Astrocyte of the spinal cord (primary cell): ENCODE measurements at places on chromosomes 3 and 15.

- DNase-seq: no peak
Measured at GRCh38 chr3:67619991-67620390, 34.4 kb downstream of the SUCLG2 start.

- DNase-seq: no peak
Measured at GRCh38 chr15:90142216-90143165, 40.2 kb upstream of the IDH2 start.

GRCh38 chr15:55283379-55284147 is 6.0 kb downstream of the RAB27A start:
- no peak for DNase-seq

- no peak for DNase-seq
Measured at GRCh38 chr15:28182216-28182615, 83.1 kb upstream of the OCA2 start.

GRCh38 chr3:132180337-132180791 is 136.8 kb upstream of the ACP3 start:
- DNase-seq: peak; percentile 76

DNA sequence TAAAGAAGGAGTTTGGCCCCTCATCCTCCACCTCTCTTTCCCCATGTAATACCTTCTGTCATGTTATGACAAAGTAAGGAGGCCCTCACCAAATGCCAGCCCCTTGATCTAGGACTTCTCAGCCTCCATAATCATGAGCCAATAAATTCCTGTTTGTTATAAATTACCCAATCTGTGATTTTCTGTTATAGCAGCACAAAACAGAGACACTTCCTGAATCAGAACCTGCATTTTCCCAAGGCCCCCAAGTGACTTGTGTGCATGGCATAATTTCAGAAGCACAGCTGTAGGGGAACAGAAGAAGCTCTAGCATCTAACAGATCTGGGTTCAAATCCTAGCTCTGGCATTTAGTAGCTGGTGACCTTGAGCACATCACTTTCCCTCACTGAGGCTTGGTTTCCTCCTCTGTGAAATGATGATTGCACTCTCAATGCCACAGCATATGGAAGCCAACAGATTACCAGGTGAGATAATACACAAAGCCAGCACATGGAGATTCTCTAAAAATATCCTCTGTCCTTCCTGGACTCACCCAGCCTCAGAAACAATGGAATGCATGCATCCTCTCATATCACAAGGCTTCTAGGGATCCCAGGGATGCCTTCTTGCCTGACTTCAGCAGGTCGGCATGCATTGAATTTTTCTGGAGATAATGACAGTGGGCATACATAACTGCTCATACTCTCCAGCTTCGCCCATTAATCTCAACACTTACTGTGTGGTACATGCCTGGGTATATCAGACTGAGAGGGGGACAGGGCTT is 26.3 kb downstream of the TLNRD1 start:
- DNase-seq: no peak

DNA sequence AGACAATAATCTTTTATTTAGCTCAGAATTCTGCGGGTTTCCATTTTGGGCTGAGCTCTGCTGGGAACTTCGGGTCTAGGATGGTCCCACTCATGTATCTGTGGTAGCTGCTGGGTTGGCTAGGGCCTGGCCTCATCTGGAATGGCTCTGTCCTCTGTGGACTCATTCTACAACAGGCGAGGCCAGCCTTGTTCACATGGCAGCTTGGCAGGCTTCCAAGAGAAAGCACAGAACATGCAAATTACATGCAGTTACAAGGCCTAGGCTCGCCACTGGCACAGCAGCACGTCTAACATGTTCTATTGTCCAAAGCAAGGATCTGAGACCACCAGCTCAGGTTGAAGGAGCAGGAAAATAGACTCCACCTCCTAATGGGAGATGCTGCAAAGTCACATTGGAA is 431.4 kb downstream of the PDCD6IP start:
- no peak for DNase-seq

DNA sequence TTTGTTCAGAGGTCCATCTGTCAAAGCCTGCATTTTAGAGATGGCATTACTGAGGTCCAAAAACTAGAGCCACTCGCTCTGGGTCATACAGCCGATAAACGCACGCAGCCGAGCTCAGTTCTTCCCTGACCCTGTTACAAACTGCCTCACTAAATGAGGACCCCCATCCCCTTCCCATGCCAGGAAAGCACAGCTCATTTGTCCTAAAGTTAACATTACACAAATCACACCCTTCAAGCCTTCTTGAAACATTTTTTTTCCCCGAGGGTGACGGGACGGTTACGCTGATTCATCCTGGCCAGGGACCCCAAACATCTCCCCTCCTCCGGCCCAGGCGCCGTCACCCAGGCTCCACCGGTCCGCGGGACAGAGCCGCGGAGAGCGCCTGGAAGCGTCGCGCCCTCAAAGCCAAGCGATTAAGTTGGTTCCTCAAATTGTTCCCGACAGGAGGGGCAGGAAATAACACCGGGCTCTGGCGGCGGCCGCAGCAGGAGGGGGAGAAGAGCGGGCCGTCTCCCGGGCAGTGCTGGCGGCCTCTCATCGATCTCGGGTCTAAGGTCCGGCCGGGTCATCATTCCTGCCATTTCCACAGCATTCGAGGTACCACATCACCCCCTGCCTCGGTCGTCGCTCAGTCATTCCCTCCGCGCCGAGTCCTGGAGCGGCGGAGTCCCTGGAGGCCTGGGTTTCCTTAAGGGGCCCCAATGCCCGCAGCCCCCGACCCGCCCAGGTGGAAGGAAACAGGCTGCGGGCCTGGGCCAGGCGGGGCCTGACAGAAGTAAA is 619 bp upstream of the CMTM8 start:
- no peak for DNase-seq

GRCh38 chr3:62876064-62876463 is 848 bp upstream of the CADPS start:
- DNase-seq: peak; percentile 56

DNA sequence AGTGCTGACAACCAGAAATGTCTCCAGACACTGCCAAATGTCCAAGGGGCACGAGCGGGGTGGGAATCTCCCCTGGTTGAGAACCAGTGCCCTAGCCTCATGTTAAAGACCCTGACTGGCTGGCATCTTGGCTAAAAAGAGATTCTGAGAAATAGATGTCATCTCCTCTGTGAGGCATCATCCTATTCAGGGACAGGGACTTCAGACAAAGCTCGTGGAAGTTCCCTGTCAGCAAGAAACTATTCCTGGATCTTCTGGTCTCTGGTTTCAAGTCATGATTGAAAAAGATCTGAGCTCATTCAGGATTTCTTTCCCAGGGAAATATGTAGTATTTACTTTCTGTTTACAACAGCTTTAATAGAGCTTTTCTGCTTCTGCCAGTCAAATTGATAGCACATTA is 10.8 kb downstream of the WDR5B start:
- no peak for DNase-seq

- no peak for DNase-seq
Measured at GRCh38 chr15:99438224-99438585, 127.6 kb upstream of the MEF2A start.

DNA sequence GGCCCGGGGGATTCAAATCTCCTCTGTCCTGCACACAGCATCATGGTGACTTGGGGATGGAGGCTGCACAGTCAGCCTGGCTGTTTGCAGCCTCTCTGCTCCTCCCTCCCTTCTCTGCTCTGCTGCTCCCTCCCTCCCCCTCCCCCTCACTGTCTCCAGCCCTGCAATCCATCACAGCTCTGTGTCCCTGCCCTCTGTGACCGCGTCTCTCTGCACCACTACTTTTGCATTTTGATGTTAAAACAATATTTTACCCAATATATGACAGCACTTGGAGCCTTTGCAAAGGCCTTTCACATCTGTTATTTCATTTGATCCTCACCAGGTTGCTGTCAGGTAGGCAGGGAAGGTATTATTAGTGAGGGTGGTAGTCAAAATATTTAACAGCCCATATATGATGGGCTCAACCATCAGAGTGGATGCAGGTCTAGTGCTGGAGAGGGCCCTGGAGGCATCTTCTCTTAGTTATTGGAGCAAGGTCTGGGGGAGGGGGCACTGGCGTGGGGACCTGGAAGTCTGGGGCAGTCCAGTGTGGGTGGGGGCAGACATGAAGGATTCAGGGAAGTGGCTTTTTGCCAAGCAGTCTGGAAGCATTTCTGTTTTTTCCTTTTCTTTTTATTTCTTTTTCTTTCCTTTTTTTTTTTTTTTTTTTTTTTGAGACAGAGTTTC is 16.3 kb upstream of the VPS8 start:
- DNase-seq: no peak

- DNase-seq: no peak
Measured at GRCh38 chr3:38560284-38560683, 64.1 kb downstream of the EXOG start.

DNA sequence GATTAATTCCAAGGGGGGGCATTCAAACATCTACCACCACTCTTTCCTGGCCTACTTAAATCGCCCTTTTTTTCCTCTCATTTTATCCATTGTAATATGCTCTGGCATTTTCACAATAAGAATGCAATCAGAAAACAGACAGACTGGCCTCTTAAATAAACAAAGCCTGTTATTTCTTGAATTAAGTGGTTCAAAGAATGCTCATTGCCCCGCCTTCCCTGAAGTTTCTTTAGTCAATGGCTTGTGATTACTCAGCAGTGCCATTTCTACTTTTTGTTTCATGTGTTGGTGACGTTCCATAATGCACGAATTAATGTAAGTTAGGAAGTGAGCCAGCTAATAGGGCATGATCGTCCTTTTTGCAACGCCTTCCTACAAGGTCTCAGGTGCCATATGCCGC is 68.0 kb downstream of the FBN1 start:
- no peak for DNase-seq

DNA sequence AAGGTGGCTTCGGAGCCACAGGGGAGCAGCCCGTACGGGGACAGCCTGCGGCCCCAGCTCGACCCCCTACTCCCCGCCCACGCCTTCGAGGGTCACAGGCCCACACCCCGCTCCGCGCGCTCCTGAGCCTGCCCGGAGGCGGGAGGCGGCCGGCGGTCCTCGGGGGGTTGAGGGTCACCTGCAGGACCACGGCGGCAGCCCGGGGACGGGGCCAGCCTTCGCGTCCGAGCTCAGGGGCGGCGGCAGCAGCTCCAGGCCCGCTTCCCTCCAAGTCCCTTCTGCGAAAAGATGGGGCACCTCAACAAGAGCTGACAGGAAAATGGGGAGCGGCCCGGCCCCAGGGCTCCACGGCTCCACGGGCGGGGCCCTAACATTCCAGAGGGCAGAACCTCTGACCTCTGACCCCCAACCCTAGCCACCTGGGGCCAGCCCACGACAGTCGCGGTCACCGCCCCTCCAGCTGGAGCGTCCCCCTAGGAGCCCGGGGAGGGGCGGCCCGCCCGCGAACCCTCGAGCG is 428 bp downstream of the LYSMD4 start:
- no peak for DNase-seq

DNA sequence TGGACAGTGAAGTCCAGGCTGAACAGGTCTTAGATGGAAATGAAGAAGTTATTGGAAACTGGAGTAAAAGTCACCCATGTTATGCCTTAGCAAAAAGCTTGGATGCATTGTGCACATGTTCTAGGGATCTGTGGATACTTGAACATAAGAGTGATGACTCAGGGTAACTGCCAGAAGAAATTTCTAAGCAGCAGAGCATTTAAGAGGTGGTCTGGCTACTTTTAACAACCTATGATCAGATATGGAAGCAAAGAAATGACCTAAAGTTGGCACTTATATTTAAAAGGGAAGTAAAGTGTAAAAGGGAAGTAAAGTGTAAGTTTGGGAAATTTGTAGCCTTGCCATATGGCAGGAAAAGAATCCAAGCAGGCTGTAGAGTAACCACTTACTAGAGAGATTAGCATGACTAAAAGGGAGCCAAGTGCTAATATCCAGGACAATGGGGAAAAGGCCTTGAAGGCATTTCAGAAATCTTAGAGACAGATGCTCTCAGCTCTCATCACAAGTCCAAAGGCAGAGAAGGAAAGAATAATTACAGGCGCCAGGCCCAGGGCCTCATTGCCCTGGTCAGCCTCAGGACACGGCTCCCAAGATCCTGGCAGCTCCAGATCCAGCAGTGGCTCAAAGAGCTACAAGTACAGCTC is 73.9 kb upstream of the KCNH8 start:
- no peak for DNase-seq

DNA sequence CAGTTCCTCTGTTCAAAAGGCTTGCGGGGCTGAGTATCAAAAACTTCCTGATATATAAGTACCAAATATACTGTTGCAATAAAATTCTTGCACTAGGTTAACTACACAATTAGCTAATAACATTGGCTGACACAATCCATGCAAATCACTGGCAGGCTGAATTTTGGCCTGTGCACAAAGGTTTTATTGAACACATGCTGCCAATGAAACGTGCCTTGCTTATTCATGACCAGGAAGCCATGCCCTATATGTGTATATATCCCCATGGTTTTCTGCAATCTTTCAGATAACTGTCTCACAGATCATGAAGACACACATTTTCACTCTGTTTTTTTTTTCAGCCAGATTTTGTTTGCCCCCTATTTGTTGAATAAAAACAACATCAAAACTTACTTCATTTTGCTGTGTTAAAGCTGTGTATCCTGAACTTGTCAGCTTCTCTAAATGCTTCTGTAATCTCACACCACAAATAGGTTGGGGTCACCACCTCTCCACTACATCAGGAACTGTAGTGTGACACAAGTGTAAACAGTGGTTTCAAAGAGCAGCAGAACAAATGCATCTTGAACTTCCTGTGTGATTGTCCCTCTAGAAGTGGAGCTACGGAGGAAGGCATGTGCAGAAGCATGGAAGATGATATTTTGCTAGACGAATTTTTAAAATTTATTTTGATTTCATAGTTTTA is 920.7 kb upstream of the NR2F2 start:
- no peak for DNase-seq

GRCh38 chr3:157495846-157496245 is 7.4 kb downstream of the VEPH1 start:
- DNase-seq: no peak

GRCh38 chr3:129419476-129419875 is 9.0 kb downstream of the EFCAB12 start:
- DNase-seq: no peak

DNA sequence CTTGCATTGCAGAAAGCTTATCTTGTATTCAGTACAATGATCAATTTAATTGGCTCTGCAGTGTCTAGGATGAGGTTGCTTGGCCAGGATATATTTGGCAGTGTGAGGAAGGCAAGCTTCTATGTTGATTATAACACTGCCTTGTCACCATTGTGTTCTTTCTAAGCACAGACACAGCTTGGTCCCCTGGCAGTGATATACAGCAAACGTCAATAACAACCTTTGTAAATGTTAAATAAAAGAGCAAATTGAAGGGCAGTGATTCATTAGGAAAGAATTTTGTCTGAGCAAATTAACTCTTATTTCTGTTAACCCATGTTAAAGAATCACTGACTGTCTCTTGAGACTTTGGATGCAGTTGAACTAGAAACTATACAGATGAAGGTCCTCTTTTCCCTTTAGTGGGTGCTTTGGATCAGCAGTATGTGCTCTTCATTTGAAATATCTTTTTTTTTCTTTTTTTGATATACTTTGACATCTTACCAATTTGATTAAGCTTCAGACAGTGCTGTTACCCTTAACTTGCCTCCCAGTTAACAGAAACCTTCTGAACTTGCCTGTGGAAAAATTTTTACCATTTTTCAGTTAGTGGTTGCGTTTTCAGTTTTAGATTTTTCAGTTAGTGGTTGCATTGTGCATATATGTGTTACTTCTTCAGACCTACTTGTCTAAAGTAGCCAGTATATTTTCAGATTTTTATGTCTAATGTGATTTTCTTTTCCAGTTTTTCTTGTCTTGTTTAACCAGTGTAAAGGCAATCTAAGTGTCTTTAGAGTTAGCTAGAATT is 199.8 kb downstream of the TCF12 start:
- DNase-seq: peak; percentile 33
